ENCODE measurements at places on chromosomes 2 and 18.

- no peak for DNase-seq
These were observed 27.9 kb downstream of the PIEZO2 start for GRCh38 chr18:11121443-11121849.

GRCh38 chr2:28209864-28210263 lies 182.8 kb upstream of the FOSL2 start:
- DNase-seq: no peak

DNA sequence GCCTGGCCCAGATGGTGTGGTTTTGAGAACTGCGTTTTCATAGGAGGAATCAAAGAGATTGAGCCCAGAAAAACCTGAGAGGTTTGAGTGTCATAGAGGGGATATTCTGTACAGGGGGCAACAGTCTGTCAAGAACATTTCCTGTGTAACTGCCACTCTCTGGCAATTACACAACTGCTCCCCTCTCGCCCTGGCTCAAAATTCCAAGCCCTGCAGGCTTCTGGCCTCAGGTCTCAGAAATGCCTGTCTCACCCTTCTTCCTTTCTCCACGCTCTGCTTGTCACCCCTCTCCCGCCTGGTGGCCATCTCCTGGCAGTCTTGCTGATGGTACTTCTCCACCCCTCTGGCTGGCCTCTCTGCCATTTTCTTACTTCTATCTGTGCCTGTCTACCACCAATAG lies 4.0 kb downstream of the VAMP5 start:
- DNase-seq: no peak

DNA sequence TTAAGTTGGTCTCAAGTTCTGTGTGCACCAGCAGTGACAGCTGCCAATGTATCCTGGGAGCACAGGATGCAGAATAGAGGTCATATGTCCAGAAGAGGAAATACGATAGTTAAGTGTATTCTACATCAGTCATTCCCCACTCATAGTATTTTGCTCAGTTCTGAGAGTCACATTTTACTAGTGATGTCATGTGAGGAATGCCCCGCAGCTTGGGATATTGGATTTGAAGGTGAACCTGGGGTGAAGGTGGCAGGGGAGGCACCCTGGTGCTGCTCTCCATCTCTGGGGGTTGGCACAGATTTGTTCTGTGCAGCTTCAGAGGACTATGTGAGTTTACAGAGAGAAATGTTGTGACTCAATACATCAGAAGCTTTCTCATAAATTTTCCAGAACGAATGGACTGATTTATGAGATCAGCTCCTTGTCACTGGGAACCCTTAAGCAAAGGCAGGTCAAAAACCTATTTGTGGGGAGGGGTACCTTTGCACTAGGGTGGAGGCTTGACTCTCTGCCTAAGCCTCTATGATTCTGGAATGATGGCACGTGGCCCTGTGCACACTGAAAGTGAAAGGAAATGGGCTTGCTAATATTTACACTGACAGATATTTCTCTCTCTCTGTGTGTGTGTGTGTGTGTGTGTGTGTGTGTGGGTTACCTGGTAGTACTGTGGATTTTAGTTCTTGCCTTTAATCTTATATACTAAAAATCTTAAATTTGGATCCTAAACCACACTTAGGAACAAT lies 95.9 kb downstream of the NEB start:
- DNase-seq: no peak

DNA sequence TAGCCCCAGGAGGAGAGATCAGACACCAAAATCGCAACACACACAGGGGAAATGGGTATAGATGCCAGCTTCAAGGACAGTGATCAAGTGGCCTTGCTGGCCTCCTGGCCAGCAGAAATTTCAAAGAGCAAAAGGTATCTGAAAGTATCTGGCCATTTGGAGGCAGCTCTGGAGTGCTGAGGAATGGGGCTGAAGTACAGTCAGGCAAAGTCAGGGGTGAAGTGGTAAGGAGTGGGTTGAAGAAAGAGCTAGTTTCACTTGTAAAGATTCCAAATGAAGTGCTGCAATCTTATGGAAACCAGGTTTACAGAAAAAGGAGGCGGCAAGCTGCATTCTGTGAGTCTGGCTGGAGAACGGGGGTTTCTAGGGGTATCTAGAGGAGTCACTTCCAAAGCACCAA lies 19.2 kb upstream of the PCBP1 start:
- no peak for DNase-seq

GRCh38 chr2:98252038-98252773 lies 94.0 kb upstream of the CNGA3 start:
- no peak for DNase-seq

DNA sequence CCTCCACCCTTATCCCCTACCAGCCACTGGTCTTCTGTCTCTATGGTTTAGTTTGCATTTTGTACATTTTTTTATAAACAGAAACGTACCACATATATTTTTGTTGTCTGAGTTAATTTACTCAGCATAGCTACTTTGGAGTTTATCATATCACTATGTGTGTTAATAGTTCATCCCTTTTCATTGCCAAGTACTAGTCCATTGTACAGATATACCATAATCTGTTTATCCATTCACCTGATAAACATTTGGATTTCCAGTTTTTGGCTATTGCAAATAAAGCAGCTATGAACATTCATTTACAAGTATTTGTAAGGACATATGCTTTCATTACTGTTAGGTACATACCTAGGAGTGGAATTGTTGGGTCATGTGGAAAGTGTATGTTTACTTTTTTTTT lies 123.6 kb downstream of the RHBDD1 start:
- DNase-seq: no peak

DNA sequence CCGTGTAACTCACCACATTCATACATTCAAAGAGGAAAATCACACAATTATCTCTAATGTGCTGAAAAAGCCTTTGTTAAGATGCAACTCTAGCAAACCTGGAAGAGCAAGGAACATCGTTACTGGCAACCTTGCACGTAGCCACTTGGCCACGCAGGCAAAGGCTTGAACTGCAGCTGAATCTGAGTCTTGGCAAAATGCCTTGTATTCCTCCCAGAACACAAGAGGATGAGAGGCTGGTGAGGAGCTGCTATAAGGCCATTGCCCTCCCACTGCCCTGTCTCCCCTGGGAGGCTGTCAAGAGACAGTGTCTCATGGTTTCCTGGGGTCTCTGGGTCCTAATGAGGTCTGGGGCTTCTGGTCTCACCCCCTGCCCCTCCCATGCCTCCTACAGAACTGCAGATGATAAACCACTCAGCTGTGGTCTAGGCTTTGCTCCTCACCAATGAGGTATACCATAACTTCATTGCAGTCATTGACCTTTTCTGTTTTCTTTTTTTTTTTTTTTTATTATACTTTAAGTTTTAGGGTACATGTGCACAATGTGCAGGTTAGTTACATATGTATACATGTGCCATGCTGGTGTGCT lies 141.4 kb downstream of the SPP2 start:
- no peak for DNase-seq

GRCh38 chr2:96878171-96878570 lies 8.3 kb upstream of the SEMA4C start:
- no peak for DNase-seq

DNA sequence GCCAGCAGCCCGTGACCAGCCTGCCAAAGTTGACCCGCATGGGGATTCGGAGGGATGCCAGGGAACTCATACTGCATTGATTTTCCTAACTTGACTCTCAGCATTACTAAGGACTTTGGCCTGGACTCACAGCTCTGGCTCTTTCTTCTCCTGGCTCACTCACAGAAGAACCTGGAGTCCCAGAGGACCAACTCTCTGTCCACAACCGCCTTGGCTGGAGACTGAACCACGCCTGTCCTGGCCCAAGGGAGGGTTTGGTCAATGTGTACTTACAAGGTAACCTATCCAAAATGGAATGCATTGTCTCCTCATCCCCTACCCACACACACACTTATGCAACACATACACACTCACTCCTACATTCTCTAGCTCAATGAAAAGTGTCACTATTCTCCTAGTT lies 135.6 kb upstream of the KLHL29 start:
- no peak for DNase-seq

DNA sequence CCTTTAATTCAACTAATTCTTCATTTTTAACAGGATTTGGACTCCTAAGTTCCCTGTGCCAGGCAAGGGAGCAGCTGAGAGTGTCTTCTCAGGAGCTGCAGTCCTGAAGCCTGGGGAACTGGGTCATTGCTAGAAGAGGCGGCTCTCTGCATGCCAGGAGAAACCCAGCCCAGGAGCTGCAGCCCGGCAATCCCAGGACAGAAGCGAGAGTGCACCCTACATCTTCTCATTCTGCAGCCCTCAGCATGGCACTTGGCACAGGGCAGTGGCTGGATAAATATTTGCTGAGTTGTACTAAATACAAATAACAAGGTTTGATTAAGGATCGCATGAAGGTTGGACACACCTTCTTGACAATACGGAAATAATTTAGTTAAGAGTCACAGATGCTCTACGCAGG lies 244.9 kb upstream of the PXDN start:
- DNase-seq: no peak

DNA sequence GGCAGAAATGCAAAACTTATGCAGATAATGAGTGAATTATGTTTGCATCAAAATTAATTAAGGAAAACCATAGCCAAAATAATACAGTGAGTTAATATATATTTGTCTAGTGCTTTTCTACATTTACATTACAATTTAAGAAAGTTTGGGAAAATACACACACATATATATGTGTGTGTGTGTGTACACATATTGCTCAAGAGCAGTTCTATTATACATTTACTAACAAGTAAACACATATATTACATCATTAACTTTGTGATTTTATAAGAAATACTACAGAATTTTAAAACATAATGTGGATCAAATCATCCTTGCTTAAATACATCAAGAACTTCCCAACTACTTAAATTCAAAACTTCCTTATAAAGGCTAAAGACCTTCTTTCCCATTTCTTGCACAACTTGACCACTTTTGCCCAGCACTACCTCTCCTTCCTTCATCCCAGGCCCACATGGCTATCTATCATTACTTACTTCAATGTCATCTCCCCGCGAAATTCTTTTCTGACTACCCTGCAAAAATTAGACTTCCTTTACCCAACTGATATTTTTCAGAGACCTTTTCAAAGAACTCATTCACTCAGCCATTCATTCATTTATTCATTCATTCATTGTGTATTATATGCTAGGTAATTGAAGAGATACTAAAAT lies 68.4 kb downstream of the COL5A2 start:
- no peak for DNase-seq

GRCh38 chr2:235536711-235537110 lies 42.9 kb downstream of the AGAP1 start:
- no peak for DNase-seq

GRCh38 chr2:233414273-233414654 lies 60.0 kb downstream of the DGKD start:
- DNase-seq: no peak

- peak; percentile 4 for DNase-seq
These were observed 222.8 kb upstream of the CDH7 start for GRCh38 chr18:65527879-65528633.

GRCh38 chr2:64092502-64092901 lies 51.7 kb downstream of the PELI1 start:
- DNase-seq: no peak

DNA sequence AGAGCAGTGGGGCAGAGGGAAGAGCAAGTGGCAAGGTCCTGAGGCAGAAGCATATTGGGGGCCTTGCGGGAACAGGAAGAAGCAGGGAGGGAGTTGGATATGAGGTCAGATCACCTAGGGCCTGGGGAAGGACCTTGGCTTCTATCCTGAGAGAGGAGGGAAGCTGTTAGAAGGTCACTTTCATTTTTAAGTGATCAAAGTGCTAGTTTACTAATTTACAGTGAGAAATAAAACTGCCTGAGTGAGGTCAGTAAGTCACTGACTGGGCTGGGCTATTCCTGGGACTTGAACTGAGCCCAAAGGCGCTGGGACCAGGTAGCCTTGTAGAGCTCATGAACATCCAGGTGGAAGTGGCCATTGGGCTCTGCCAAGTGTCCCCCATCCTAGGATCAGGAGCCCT lies 76.6 kb upstream of the B3GNT7 start:
- DNase-seq: no peak

DNA sequence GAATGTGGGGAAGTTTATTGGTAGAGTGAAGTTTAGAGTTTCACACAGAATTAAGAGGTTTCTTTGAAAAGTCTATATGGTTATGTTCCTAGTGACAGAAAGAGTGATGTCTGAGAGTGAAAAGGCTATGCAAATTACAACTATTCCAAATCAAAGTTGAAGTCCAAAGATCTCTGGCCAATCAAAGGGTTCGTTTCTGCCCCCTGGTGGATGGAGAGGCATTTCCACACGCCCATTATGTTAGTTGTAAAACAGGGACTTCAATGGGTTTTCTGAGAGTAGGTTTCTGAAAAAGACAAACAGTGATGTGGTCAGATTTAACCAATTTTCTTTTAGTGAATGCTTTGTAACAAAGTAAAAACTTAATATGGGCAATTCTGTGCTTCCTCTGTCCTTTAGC lies 441.5 kb upstream of the POU3F3 start:
- DNase-seq: no peak

GRCh38 chr2:73821227-73821626 lies 7.5 kb upstream of the STAMBP start:
- DNase-seq: no peak

DNA sequence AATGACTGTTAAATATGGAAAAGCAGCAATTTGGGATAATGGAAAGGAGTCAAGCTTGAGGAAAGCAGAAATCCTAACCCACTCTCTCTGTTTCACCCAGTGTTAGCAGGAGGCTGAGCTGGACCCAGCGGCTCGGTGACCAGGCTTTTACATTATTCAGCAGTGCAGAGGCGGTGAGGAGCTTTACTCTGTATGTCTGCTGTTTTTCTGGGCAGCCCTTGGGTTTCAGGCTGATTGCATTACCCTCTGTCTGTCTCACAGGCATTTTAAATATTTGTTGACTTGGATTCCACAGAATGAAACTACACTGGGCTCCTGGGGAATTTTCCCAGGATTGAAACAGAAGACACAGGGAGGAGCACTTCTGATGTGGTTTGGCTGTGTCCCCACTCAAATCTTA lies 368.0 kb downstream of the GALR1 start:
- no peak for DNase-seq

DNA sequence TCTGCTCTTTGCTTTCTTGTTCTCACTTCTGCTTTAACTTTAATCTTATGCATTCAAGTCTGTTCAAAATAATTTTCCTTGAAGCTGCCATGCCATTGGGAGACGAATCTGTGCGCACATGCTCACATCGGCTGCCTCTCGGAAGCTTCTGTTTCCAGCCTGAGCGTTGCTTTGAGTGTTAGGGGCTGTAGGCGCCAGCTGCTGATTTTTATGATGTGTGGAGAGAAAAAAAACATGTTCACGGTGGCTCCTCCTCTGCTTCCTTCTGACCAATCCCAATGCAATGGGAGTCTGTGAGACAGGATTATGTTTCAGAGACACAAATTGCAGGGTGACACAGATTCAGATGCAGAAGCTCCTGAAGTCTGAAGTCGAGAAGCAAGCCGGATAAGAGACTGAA lies at the start of gene MC4R:
Gene MC4R (minus strand): TSS at position 180 of the 400 bp plus-strand sequence. CDS start 426 bp downstream, outside the sequence.
- DNase-seq: peak; percentile 87

- DNase-seq: no peak
These were observed 94.8 kb downstream of the SPOPL start for GRCh38 chr2:138596403-138596802.

GRCh38 chr2:177317857-177318256 lies 53.3 kb upstream of the NFE2L2 start:
- DNase-seq: no peak

GRCh38 chr2:168456521-168457189 lies 583 bp downstream of the CERS6 start:
- DNase-seq: peak; percentile 4

- DNase-seq: no peak
These were observed 159.5 kb downstream of the TNS1 start for GRCh38 chr2:217843324-217843723.

Measured in fibroblast of skin of left quadriceps (primary cell).